ENCODE measurements at places on chromosomes 6 and 20. TPM values are rescaled to one million over a fixed set of nuclear protein-coding genes. Genes with fewer than 3 reads are reported as not detected.

GRCh38 chr6:18551228-18551627, 164.1 kb downstream of the RNF144B start:
- no peak overlapping the region for H3K4me3 ChIP-seq
- H3K27ac ChIP-seq = no peak overlapping the region
- no peaks in the 10 kb centered on the region for H3K36me3 ChIP-seq
- no peak for DNase-seq
- no peaks in the 10 kb centered on the region for H3K4me1 ChIP-seq

- no peaks in the 10 kb centered on the region for H3K4me1 ChIP-seq
- H3K36me3 ChIP-seq = no peaks in the 10 kb centered on the region
- no peak overlapping the region for H3K27ac ChIP-seq
- peaks cover 48% of the 10 kb centered on the region for H3K27me3 ChIP-seq
These were observed 12.0 kb downstream of the PHACTR3 start for GRCh38 chr20:59616306-59616705.

DNA sequence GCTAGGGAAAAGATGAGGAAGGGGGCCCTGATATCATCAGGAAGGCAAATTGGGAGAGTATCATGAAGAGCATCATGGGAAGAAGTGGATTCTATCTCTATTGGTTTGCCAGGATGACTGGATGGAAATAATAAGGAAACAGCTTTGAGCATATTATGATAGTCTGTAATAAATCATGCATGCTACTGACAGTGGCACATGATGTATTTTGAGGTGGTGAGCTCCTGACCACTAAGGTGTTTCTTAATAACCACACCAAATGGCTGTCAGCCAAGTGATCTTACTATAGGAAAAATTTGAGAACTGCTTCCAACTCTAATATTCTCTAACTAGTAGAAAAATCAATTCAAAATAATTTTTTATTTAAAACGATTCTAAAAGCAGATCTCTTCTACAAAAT, 548.4 kb upstream of the JAG1 start:
- DNase-seq = no peak
- H3K4me3 ChIP-seq = no peak overlapping the region
- H3K36me3 ChIP-seq = no peaks in the 10 kb centered on the region
- H3K27me3 ChIP-seq = no peaks in the 10 kb centered on the region
- peaks cover 10% of the 10 kb centered on the region for H3K4me1 ChIP-seq

DNA sequence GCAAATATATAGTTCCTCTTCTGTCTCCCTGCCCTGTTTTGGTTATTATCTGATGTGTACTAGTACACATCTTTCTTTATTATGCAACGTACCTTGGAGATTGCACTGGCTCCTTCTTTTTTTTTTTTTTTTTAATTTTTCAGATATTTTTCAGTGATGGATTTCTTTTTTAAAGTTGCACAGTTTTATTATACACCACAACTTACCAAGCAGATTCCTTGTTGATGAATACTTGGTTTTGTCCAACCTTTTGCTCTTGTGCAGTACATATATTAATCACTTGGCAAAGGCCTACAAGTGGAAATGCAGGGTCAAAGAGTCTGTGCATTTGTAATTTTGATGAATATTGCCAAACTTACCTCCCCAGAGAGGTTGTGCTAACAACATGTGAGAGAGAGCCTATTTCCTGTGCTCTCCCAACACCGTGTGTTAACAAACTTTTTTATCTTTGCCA, 50.1 kb upstream of the RNF24 start:
- DNase-seq = no peak
- H3K36me3 ChIP-seq = no peaks in the 10 kb centered on the region
- H3K27me3 ChIP-seq = no peaks in the 10 kb centered on the region
- peak overlapping the region; percentile 76 for H3K27ac ChIP-seq
- H3K4me3 ChIP-seq = no peak overlapping the region

DNA sequence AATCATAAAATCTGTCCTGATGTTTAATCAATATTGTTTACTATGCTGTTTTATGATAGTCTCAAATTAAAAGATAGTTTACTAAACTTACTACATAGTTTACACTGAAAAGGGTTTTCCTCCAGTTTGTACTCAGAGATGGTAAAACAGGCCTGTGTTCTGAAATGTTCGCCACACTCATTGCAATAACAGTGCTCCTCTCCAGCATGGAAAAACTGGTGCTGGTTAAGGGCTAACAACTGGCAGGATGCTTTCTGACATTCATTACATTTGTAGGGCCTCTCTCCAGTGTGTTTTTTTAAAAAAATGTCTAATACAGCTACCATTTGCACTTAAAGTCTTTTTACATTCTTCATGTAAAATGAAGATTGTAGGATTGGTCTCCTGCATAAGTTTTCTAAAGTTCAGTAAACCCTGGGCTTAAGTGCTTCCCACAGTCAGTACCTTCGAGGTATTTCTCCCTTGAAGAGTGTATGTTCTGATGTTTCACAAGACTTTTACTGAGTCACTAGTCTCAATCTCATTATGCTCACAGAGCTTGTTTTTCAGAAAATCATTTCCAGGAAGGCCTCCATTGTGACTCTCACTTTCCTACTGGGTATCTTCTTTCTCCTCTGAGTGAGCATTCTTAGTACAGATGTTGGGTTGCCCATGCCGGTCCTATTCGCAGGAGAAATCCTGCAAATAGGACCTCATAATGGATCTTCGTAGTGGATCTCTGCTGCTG, 8.7 kb upstream of the ZSCAN12 start:
- H3K27me3 ChIP-seq = no peaks in the 10 kb centered on the region
- no peak overlapping the region for H3K27ac ChIP-seq
- H3K36me3 ChIP-seq = no peaks in the 10 kb centered on the region
- H3K4me3 ChIP-seq = no peak overlapping the region
- DNase-seq = no peak

DNA sequence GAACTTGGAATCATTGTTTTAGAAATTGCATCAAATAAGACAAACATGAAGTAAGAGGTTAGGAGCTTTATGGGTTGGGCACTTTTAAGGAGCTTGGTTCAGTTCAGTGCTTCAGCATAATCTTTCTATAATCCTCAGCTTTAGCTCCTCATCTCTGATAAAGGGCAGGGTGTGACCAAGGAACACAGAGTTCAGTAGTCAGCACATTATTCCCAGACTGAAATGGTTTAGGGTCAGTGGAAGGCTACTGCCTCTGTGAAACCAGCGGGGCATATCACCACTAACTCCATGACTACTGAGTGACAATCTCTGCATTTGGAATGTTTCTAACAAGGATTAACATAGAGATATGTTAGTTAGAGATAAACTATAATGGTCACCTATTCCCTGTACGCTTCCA, 36.9 kb downstream of the CRYBG1 start:
- no peaks in the 10 kb centered on the region for H3K36me3 ChIP-seq
- H3K27me3 ChIP-seq = no peaks in the 10 kb centered on the region
- DNase-seq = no peak

- no peak overlapping the region for H3K4me3 ChIP-seq
- no peaks in the 10 kb centered on the region for H3K36me3 ChIP-seq
- no peak for DNase-seq
These were observed 6.4 kb downstream of the ZSWIM3 start for GRCh38 chr20:45863543-45864470.

DNA sequence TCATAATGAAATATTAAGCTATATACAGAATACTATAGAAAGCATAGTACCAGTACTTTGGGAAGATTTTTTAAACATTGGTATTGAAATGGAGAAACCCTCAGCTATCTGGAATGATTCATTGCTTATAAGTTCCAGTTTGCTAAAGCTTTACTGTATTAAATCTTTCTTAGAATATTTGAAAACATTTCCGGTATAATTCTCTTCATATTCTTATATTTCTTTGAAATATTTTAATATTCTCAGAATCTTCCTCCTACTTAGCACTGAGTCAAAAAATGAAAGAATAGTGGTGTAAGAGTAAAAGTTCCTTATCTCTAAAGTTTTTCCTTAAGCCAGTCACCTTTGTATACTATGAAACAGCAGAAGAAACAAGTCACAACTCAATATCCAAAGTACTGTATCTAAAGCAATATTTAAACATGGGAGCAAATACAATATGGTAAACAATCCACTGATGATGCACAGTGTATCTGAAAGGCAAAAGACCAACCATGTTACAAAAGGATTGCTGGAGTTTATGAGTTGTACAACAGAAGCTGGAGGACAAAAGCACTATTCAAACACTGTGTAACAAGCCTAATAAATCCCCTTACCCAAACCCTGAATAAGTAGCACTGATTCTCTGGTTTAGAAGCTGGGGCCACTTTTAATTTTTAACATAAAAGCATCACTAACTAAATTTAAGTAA, 102.1 kb downstream of the PRDM1 start:
- no peaks in the 10 kb centered on the region for H3K27me3 ChIP-seq
- no peak for DNase-seq
- H3K4me3 ChIP-seq = no peak overlapping the region
- H3K27ac ChIP-seq = no peak overlapping the region
- H3K4me1 ChIP-seq = no peaks in the 10 kb centered on the region

- no peaks in the 10 kb centered on the region for H3K36me3 ChIP-seq
- H3K27ac ChIP-seq = peak overlapping the region; percentile 60
- H3K4me1 ChIP-seq = peaks cover 35% of the 10 kb centered on the region
- H3K27me3 ChIP-seq = no peaks in the 10 kb centered on the region
- H3K4me3 ChIP-seq = no peak overlapping the region
- peak; percentile 59 for DNase-seq
These were observed 82.6 kb downstream of the SLC22A3 start for GRCh38 chr6:160430751-160431150.

DNA sequence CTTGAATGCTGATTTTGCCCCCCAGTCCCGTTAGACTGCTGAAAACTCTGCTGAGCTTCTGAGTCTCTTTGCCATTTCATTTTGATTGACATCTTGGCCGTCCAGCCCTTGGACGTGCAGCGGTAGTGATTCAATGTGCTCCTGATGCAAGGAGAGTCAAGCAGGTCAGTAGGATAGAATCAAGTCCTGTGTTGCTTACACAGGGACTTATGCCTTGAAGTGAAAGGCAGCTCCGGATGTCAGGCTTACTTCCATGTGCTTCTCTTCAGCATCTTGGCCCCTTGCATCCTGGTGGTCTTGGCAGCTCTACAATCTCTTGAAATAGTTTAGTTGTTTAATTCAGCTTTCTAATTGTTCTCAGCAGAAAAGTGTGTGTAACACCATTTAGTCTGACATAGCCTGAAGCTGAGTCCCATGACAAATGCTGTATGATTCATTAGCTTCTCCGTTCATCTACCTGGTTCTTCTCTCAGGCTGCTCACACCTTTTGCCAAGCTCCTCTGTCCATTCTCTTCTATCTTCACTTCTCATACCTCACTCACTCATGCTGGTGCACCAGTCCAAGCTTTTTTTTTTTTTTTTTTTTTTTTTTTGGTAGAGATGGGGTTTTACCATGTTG, 76.0 kb downstream of the EZR start:
- DNase-seq = no peak
- H3K4me1 ChIP-seq = no peaks in the 10 kb centered on the region
- no peak overlapping the region for H3K27ac ChIP-seq
- H3K4me3 ChIP-seq = no peak overlapping the region

DNA sequence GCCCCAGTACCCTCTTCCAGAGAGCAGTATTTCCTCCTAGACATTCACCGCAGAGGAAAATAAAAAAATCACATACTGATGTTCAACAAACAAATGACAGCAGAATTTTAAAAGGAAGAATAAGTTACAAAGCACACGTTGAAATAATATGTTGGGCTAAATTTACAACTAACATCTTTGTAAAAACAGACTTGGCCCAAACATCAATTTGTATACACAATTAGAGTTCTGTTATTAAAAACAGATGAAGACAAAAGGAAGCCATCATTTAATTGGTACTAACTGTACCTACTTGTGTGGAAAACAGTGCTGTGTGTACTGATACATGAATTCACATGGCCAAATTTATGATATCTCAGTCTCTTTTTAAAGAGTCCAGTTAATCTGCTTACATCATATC, 46.3 kb downstream of the KIF6 start:
- H3K4me1 ChIP-seq = no peaks in the 10 kb centered on the region
- H3K27me3 ChIP-seq = no peaks in the 10 kb centered on the region
- H3K36me3 ChIP-seq = no peaks in the 10 kb centered on the region
- no peak for DNase-seq
- H3K4me3 ChIP-seq = no peak overlapping the region

DNA sequence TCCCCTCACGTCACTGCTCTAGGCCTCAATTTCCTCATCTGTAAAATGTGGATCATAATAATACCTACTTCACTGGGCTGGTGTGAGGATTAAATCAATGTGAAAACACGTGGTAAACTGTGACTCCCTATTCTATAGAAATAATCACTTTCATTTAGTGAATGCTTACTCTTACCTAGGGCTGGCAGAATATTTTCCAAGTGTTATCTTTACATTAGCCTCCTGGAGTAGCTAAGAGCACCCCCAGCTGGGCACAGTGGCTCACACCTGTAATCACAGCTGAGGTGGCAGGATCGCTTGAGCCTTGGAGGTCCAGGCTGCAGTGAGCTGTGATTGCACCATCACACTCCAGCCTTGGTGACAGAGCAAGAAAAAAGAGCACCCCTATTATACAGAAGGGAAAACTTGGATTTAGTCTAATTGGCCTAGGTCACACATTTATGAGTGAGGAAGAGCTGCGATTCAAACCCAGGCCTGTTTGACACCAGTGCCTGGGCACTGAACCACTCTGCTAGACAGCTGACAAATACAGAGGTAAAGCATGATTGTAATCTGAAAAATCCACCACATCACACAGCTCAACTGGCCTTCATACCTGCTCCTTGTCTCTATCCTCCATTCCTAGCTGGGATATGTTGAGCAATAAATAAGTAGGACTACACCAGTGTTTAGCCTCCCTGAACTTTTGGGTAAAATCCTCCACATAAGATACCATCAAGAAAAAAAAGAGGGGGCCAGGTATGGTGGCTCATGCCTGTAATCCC, 1.4 kb upstream of the SNTA1 start:
- H3K4me3 ChIP-seq = peak overlapping the region; percentile 72
- H3K27me3 ChIP-seq = no peaks in the 10 kb centered on the region
- no peaks in the 10 kb centered on the region for H3K36me3 ChIP-seq
- H3K4me1 ChIP-seq = no peaks in the 10 kb centered on the region
- peak overlapping the region; percentile 88 for H3K27ac ChIP-seq

DNA sequence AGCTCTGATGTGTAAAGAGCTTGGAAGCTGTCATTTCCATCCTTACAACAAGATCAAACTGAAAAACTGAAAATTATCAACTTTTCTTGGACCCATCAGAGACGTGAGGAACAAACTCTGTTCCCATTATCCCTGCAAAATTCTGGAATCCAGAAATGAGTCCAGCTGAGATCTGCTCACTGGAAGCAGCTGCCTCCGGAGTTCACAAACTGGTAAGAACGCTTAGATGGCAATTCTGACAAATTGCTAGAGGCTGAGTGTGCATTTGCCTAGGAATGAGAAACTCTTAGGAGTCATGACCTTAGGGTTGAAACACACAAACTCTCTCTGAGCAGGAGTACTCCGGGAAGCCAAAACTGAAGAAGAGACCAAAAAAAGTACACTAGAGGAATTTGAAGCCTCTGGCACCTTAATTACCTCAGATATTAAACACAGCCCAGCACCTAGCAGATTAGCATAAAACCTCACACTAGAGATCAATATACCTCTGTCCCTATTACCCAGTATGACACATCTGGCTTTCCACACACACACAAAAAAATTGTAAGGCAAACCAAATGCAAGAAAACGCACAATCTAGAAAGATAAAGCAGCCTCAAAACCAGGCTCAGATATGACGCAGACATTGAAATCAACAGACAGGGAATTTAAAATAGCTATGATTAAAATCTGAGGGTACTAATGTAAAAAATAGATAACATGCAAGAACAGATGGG, 233.5 kb upstream of the SGK1 start:
- no peak overlapping the region for H3K27ac ChIP-seq
- H3K4me1 ChIP-seq = no peaks in the 10 kb centered on the region
- no peaks in the 10 kb centered on the region for H3K36me3 ChIP-seq

The KHDRBS2 gene
- total RNA-seq = 0.73 TPM

The FLRT3 gene
- 23.5 TPM for total RNA-seq

The ATAT1 gene
- 3.2 TPM for total RNA-seq

The AVP gene
- not detected for total RNA-seq

The APOM gene
- not detected for total RNA-seq

The TNNC2 gene
- total RNA-seq = not detected

The NT5E gene
- 18.8 TPM for total RNA-seq

The KHDC1L gene
- not detected for total RNA-seq

The TULP4 gene
- total RNA-seq = 237 TPM

The PRSS16 gene
- total RNA-seq = not detected

The NCOA6 gene
- total RNA-seq = 20.3 TPM
